T-cell (primary cell): ENCODE measurements at places on chromosomes 7 and 10.
A peak's percentile ranks its signal among the peaks of the same experiment; 100 is the strongest.

GRCh38 chr10:93180482-93180931, 106.8 kb downstream of the CYP26A1 start:
- no peak overlapping the region for H3K27ac ChIP-seq
- H3K27me3 ChIP-seq: no peaks in the 10 kb centered on the region
- H3K4me3 ChIP-seq: no peak overlapping the region
- H3K4me1 ChIP-seq: no peaks in the 10 kb centered on the region
- DNase-seq: no peak

DNA sequence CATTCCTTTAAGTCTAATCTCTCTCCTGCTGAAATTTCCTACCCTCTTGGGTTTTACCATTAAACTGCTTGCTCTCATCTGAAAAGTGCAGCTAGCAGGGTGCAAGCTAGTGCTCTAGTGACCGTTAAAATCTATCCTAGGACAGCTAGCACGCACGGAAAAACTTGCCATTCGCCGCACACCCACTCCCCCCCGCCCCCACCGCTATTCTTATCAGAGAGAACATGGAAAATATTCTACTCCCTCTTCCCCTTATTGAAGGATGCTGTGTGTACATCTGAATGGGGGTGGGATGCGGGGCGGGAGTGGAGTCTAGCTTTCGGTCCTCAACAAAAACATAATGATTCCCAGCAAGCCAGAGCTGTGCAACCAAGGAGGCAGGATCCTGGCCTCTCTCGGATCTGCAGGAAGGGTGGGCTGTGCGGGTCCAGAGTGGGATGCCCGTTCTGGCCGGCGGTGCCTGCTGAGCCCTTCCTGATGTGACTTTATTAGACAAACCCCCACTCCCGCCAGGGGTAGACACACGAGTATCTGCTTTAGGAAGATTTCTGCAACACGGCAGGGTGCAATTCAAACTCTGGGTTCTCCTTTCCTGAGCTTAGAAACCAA, 1.1 kb upstream of the ADRA2A start:
- no peaks in the 10 kb centered on the region for H3K36me3 ChIP-seq
- H3K27ac ChIP-seq: no peak overlapping the region
- peaks cover 28% of the 10 kb centered on the region for H3K4me1 ChIP-seq
- H3K4me3 ChIP-seq: peak overlapping the region; percentile 72

- no peaks in the 10 kb centered on the region for H3K36me3 ChIP-seq
- no peak overlapping the region for H3K4me3 ChIP-seq
- no peaks in the 10 kb centered on the region for H3K4me1 ChIP-seq
Observed at GRCh38 chr7:158061026-158061630, 526.5 kb downstream of the PTPRN2 start.

DNA sequence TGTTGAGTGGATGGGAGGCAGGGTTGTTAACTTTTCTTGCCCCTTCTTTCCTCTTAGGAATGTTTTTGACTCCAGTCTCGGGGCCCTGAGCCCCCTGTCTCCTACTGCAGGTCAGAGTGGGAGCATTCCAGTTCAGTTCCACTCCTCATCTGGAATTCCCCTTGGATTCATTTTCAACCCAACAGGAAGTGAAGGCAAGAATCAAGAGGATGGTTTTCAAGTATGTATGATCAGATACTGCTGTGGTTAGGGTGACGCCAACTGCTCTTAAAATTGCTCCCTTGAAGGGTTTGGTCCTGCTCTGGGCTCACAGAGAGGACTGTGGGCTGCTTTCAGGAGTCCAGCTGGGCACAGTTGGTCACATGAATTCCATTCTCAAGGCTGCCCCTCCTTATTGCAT, 22.0 kb downstream of the VWA2 start:
- no peaks in the 10 kb centered on the region for H3K4me1 ChIP-seq
- no peaks in the 10 kb centered on the region for H3K36me3 ChIP-seq
- no peak overlapping the region for H3K4me3 ChIP-seq
- DNase-seq: no peak

DNA sequence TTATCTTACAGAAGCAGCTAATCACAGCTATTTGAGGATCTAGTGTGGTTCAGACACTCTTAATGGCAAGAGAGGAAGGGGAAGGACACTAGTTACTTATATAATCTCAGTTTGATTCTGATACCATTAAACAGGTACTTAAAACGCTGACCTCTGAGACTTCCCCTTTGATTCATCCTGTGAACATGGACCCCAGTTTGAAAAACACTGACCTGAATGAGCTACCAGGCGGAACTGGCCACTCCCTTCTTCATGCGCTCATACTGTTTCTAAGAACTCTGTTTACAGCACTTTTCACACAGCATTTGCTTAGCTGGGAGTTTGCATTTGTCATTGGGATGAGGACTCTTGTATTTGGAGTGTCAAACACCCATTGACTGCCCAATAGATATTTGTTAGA, 45.7 kb downstream of the BEND7 start:
- H3K27ac ChIP-seq: no peak overlapping the region
- peaks cover 8% of the 10 kb centered on the region for H3K27me3 ChIP-seq
- H3K4me3 ChIP-seq: no peak overlapping the region
- no peaks in the 10 kb centered on the region for H3K4me1 ChIP-seq

DNA sequence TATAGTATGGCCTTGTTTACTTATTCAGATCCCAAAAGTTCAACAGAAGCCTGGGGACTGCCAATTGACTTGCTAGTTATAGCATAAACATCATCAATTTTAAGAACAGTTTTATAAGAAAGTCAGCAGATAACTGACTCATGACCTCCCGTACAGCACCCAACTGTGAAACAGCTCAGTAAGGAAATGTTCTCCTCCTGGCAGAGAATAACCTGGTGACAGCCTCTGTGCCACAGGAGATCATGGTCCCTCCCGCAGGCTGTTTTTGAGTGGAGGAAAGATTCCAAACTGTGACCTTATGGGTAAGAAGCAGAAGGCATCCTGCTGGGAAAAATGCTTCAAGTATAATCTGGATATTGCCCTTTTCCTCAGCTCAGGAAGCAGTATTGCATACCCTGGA, 182.5 kb downstream of the SEMA3D start:
- H3K36me3 ChIP-seq: no peaks in the 10 kb centered on the region
- no peak overlapping the region for H3K4me3 ChIP-seq
- no peak for DNase-seq
- no peaks in the 10 kb centered on the region for H3K4me1 ChIP-seq
- H3K27ac ChIP-seq: no peak overlapping the region

- no peak overlapping the region for H3K27ac ChIP-seq
- H3K36me3 ChIP-seq: no peaks in the 10 kb centered on the region
- DNase-seq: peak; percentile 22
- peaks cover 43% of the 10 kb centered on the region for H3K4me1 ChIP-seq
- no peaks in the 10 kb centered on the region for H3K27me3 ChIP-seq
Observed at GRCh38 chr7:140262242-140262903, 85.6 kb upstream of the KDM7A start.

DNA sequence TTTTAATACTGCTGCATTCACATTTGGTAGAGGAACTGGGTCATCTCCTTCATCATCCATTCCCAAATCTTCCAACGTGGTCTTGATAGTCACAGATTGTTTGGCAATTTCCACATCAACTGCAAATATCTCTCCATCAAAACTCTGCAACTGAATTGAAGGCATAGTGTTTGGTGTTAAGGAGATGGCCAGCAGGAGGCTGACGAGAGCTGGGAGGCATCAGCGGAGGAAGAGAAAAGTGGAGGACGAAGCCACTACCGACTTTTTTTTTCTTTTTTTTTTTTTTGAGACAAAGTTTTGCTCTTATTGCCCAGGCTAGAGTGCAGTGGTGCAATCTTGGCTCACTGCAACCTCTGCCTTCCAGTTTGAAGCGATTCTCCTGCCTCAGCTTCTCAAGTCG, 205.0 kb upstream of the KCTD7 start:
- no peak overlapping the region for H3K27ac ChIP-seq
- no peaks in the 10 kb centered on the region for H3K4me1 ChIP-seq
- no peaks in the 10 kb centered on the region for H3K36me3 ChIP-seq
- no peak overlapping the region for H3K4me3 ChIP-seq
- DNase-seq: no peak
- H3K27me3 ChIP-seq: no peaks in the 10 kb centered on the region

DNA sequence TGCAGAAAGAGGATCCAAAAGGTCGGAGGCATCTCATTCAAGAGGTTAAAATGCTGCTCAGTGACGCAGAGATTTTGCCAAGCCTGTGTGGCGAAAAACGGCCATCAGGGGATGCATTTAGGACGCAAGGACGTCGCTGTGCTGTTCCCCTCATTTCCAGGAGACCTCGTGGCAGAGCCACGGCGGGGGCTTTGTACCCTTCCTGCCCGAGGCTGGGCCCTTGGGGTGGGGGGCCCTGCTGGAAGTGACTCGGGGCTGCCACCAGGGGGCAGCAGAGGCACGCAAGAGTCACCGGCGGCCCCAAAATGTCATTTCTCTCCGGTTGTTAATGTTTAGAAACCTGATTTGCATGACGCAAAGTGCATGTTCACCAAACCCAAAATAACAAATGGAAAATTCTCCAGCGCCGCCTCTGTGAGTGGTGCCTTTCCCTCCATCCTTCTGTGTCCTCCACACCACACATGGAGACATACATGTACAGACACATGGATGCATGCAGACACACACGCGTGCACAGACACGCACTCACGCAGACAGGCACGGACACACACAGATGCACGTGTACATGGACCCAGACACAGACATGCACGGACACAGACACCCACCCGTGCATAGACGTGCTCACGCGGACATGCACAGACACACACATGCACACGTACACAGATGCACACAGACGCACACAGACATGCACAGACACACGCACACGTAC, 51.0 kb upstream of the NKX6-2 start:
- no peaks in the 10 kb centered on the region for H3K4me1 ChIP-seq
- no peaks in the 10 kb centered on the region for H3K27me3 ChIP-seq
- H3K4me3 ChIP-seq: no peak overlapping the region
- H3K36me3 ChIP-seq: no peaks in the 10 kb centered on the region
- H3K27ac ChIP-seq: no peak overlapping the region
- DNase-seq: peak; percentile 21

GRCh38 chr7:106590209-106590816, 70.6 kb downstream of the CCDC71L start:
- no peak for DNase-seq
- H3K4me3 ChIP-seq: no peak overlapping the region
- H3K36me3 ChIP-seq: no peaks in the 10 kb centered on the region
- no peaks in the 10 kb centered on the region for H3K27me3 ChIP-seq
- no peaks in the 10 kb centered on the region for H3K4me1 ChIP-seq

DNA sequence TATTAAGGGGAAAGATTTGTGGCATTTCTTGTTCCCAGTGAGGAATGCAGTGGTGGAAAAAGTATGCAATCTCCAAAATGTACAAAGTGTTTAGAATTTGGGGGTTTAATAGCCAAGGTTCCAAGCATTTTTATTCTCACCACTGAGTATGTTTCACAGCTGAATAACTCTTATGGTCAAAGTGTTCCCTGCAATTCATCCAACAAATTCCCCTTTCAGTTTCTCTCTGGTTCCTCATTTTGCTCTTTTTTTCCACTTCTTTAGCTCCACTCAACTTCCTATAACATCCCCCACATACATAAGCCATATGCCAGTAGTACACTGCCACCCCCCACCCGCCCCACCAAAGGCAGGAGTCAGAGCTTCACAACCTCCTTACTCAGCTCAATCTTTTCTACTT, 4.6 kb downstream of the HECW1 start:
- H3K4me3 ChIP-seq: no peak overlapping the region
- H3K4me1 ChIP-seq: no peaks in the 10 kb centered on the region
- DNase-seq: no peak

- H3K36me3 ChIP-seq: no peaks in the 10 kb centered on the region
- no peak overlapping the region for H3K4me3 ChIP-seq
- no peak for DNase-seq
- H3K27me3 ChIP-seq: no peaks in the 10 kb centered on the region
- H3K27ac ChIP-seq: no peak overlapping the region
Observed at GRCh38 chr10:73649876-73650536, 5.8 kb downstream of the SYNPO2L start.

DNA sequence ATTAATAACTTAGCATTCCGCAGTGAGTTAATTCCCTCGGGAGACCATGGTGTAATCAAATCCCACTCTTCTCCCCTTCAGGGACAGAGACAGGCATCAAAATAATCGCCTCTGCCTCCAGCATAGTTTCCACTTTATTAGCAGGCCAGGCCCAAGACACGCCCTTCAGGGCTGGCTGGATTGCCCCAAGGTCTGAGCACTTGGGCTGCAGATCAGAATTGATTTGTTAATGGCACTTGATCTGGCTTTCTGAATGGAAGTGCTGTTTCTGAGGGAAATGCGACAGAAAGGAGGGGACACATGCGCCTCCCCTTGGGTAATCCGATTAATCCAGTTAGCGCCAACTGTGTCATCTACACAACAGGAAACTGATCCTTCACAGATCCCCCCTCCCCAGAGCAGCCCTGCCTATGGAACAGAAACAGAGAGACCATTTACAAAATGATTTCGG, 15.6 kb downstream of the CHAT start:
- no peak for DNase-seq
- H3K27me3 ChIP-seq: no peaks in the 10 kb centered on the region
- H3K4me3 ChIP-seq: no peak overlapping the region
- H3K4me1 ChIP-seq: no peaks in the 10 kb centered on the region

GRCh38 chr10:34607894-34608293, 207.2 kb downstream of the PARD3 start:
- no peak overlapping the region for H3K27ac ChIP-seq
- H3K4me3 ChIP-seq: no peak overlapping the region
- no peak for DNase-seq
- no peaks in the 10 kb centered on the region for H3K27me3 ChIP-seq
- no peaks in the 10 kb centered on the region for H3K36me3 ChIP-seq

DNA sequence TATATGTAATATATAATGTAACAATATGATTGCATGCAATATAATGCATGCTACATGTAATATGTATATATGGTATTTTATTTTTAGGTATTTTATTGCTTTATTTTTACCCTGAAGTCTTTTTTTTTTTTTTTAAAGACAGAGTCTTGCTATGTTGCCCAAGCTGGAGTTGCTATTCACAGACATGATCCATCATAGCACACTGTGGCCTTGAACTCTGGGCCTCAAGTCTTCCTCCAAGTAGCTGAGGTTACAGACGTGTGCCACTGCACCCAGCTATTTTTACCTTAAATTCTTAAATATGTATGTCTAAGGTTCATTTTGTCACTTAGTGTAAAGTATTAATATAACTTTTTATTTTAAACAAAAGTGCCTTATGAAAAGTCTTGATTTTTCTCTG, 47.1 kb downstream of the MKLN1 start:
- no peak overlapping the region for H3K4me3 ChIP-seq
- no peak overlapping the region for H3K27ac ChIP-seq
- H3K27me3 ChIP-seq: no peaks in the 10 kb centered on the region
- H3K4me1 ChIP-seq: peaks cover 8% of the 10 kb centered on the region
- H3K36me3 ChIP-seq: no peaks in the 10 kb centered on the region
- no peak for DNase-seq

- H3K4me1 ChIP-seq: no peaks in the 10 kb centered on the region
- no peaks in the 10 kb centered on the region for H3K27me3 ChIP-seq
- H3K4me3 ChIP-seq: no peak overlapping the region
- no peak for DNase-seq
Observed at GRCh38 chr10:19290770-19291169, 242.2 kb downstream of the MALRD1 start.
